Stimulated activated naive CD8-positive, alpha-beta T cell treated with anti-CD3 and anti-CD28 coated beads, Interleukin-15, amount 100 ng/mL, for 72 hours (primary cell): ENCODE measurements at places on chromosomes 16 and 17.

GRCh38 chr16:48310908-48311641 lies 63.7 kb upstream of the ABCC11 start:
- DNase-seq: no peak

DNA sequence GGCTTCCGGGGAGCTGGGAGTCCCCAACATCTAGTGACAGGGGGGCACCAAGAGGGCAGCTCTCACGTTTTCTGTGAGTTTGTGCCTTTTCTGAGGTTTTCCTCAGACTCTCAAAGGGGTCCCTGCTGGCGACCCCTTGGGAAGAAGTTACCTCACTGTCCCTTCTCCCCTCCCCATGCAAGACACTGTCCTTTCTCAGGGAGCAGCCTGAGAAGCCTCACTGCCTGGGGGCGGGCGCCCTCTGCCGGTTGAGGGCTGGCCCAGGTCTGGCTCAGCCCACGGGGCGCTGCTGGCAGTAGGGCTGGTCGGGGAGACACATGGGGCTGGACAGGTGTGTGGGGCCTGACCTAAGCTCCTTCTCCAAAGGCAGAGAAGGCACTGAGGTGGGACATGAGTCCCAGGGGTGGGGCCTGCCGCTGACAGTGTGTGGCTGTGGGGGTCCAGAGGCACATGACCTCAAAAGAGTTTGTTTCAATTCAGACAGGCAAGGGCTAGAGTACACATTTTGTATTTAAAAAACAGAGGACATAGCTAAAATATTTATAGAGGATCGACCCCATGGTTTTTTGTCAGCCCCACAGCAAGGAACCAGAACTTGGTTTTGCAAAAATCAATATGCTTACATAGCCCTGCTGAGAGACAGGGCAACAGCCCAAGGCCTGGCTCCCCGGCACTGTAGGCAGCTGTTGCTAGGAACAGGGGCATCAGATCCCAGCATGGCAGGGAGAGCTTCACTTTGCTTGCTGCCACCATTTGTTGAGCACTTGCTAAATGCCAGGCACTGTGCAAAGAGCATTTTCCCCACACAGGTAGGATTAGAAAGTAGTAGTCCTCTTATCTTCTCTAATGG lies 18.5 kb upstream of the ALDH3A1 start:
- DNase-seq: peak; percentile 74

- no peak for DNase-seq
Measured at GRCh38 chr17:62597920-62598319, 29.6 kb upstream of the MRC2 start.

DNA sequence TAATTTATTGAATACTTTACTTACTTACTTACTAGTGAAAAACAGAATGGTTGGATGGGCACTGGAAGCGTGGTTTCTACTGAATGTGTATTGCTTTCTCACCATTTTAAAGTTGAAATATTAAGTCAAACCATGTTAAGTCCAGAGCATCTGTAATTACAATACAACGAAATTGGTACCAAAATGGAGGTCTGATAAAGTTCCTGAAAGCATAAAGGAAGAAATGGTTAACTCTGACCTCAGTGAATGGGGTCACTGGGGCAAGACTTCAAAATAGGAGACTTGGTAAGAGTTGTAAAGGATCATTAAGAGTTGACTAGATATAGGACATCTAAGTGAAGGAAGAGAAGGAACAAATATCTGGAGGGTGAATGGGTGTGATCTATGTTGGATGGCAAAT lies 237.1 kb downstream of the MAF start:
- DNase-seq: no peak

GRCh38 chr16:13070268-13070667 lies 168.9 kb downstream of the SHISA9 start:
- DNase-seq: no peak

- DNase-seq: no peak
Measured at GRCh38 chr17:83180264-83180995, 101.0 kb downstream of the METRNL start.

DNA sequence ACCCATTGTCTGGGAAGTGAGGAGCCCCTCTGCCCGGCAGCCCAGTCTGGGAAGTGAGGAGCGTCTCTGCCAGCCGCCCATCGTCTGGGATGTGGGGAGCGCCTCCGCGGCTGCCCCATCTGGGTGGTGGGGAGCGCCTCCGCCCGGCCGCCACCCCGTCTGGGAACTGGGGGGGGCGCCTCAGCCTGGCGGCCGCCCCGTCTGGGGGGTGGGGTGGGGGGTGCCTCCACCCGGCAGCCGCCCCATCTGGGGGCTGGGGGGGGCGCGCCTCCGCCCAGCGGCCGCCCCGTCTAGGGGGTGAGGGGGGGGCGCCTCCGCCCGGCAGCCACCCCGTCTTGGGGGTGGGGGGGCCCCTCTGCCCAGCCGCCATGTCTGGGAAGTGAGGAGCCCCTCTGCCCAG lies 78.4 kb downstream of the RPGRIP1L start:
- DNase-seq: no peak

GRCh38 chr17:75182319-75182568 lies 515 bp downstream of the SUMO2 start:
- DNase-seq: no peak

DNA sequence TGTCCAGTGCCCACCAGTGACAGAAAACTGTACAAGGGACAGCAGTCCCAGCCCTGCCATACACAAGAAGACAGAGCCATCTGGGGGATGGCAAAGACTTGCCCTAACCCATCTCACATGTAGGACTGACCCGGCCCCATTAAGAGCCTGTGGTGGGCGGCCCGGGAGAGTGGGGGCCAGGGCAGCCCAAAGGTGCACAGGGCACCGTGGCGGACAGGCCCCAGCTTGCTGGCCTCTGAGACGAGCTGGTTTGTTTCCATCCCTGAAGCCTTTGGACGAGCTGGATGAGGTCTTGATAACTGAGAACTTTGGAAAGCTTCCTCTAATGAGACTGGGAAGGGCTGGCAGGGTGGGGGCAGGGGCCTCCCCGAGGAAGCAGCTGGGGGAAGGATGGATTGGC lies 11.0 kb upstream of the RCVRN start:
- no peak for DNase-seq

- DNase-seq: peak; percentile 46
Measured at GRCh38 chr16:22373662-22374310, 633 bp downstream of the CDR2 start.

DNA sequence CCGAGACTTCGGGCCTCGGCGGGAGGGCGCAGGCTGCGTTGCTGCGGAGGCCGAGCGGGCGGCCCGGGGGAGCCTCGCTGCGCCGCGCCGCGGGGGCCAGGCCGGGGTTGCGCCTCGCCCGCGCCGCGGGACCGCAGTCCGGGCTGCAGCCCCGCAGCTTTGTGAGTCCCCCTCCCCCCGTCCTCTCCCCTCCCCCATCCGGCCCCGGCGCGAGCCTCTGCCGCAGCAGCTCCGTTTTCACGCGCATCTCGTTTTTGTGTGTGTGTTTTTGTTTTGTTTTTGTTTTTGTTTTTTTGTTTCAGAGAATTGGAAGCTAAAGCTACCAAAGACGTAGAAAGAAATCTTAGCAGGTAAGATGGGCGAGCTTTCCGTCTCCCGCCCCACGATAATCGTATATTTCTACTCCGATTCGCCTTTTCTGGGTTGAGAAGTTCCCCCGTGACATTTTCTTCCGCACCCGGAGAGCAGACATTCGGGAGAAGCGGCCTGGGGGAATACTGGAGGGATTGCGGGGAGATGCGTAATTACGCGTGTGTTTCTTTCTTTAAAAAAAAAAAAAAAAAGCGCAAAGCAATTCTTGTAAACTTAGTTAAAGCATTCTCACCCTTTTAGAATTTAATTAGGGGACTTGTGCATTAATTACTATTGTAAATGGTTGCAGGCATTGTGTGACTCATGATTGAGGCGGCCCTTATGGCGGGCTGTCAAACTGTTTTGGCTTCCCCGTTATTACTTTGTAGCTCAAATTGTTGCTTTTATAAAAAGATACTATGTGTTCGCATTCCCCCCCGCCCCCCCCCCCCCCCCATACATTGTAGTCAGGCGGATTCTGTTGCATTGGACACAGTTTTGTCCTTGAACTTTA lies 732 bp downstream of the TNRC6A start:
- peak; percentile 11 for DNase-seq

GRCh38 chr16:30407804-30408534 lies 563 bp downstream of the ZNF771 start:
- no peak for DNase-seq

GRCh38 chr16:50301626-50302471 lies 35.5 kb downstream of the ADCY7 start:
- no peak for DNase-seq

- DNase-seq: no peak
Measured at GRCh38 chr16:26668026-26668425, 398.7 kb upstream of the C16orf82 start.

- no peak for DNase-seq
Measured at GRCh38 chr16:83721676-83722075, 86.1 kb upstream of the HSBP1 start.

DNA sequence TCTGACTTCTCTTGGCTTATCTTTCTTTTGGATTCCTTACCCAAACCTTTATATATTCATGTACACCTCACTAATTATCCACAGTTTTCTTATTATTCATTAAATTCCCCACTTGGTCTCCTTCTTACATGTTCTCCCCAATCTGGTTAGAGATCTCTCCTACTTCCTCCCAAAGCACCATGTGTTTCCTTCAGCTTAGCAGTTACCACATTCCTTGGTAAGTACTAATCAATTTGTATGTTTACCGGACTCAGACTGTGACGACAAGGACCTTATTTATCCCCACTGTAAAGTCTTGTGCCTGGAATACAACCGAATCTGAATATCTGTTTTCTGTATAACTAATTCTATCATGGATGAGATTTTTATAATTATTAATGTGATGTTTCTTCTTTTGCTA lies 389.5 kb downstream of the KCNJ2 start:
- DNase-seq: no peak

DNA sequence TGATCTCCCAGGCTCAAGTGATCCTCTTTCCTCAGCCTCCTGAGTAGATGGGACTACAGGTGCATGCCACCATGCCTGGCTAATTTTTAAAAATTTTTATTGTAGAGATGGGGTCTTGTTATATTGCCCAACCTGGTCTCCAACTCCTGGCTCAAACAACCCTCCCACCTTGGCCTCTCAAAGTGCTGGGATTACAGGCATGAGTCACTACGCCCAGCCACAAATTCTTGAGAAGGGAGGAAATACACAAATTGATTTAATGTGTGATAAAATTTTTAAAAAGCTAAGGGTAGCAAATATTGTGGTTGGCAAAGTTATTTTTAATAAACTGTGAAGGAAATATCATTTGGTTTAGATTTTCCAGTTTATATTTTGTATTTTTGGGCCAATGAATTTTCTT lies 9.6 kb downstream of the ITGAD start:
- no peak for DNase-seq

- DNase-seq: no peak
Measured at GRCh38 chr16:67517155-67517445, 11.5 kb upstream of the RIPOR1 start.

DNA sequence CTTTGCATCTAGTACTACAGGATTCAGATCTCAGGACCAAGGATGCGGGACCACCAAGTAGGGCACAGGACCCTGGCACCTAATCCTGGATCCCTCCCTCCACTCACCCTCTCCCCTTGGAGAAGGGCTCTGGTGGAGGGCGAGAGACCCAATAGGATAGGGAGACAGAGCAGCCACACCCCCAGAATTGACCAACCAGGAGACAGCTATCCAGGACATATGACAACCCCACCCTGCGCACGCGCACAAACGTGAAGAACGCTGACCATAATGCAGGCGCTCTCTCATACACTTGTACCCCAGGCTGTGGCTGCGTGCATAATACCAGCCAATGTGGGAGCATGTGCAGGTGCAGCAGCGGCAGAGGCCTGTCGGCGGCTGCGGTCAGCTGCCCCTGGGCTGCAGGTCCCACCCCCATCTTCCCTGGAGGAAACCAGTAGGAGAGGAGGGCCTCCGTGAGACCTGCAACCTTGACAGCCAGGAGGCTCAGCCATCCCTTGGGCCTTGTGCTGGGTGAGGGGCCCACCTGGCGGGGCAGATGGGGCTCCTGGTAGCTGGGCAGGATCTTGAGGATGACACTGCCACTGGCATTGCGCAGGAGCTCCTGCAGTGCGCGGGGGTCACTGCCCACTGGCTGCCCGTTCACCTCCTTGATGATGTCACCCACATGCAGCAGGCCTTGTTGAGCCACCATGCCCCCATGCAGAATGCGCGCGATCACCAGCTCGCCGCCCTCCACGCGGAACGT lies 25.4 kb downstream of the MPP2 start:
- DNase-seq: no peak

DNA sequence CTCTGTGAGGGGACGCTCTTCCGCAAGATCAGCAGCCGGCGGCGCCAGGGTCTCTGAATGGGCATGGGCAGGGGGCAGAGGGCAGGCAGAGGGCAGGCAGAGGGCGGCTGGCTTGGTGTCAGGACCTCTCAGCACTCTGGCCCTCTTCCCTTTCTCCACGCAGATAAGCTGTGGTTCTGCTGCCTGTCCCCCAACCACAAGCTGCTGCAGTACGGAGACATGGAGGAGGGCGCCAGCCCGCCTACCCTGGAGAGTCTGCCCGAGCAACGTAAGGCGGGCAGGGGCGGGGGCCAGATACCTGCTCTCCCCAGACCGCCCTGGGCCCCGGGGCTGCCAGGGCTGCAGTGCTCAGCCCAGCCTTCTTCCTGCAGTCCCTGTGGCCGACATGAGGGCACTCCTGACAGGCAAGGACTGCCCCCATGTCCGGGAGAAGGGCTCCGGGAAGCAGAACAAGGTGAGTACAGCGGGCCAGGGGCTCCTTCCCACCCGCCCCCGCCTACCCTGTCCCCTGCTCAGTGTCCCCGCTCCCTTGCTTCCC lies 4.1 kb downstream of the ELMO3 start:
- DNase-seq: no peak

DNA sequence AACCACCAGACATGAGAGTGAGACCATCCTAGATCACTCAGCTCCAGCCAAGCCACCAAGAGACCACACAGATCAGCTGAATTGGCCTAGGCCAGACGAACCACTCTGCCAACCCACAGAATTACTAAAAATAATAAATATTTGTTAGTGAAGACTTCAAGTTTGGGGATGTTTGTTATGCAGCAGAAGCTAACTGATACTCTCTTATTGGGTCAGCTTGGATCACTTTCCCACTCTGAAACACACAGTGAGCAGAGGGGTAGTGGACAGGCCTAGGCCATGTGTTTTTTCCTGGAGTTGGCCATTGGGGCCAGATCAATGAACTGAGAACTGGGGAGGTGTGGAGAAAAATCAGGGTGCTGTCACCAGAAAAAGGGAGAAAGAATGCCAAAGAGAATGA lies 15.6 kb upstream of the ITPRIPL2 start:
- DNase-seq: no peak
